ENCODE measurements at places on chromosomes 2 and 18. TPM values are rescaled to one million over a fixed set of nuclear protein-coding genes. Genes with fewer than 3 reads are reported as not detected.

The PKP4 gene
- total RNA-seq, result 90.3 TPM

The ABCG8 gene
- total RNA-seq, result 2.6 TPM

The LINC00305 gene
- not detected for total RNA-seq

The SERPINB5 gene
- 0.14 TPM for total RNA-seq

The DSG2 gene
- 103 TPM for total RNA-seq

The MDH1B gene
- total RNA-seq, result 2.4 TPM

The RGPD8 gene
- total RNA-seq, result 13.1 TPM

The CCDC102B gene
- total RNA-seq, result 9.4 TPM

The UGT1A3 gene
- total RNA-seq, result 0.86 TPM

The ALKAL2 gene
- total RNA-seq, result 69.5 TPM

- DNase-seq, result peak; percentile 43
Measured at GRCh38 chr2:85997017-85997970, 108.4 kb downstream of the POLR1A start.

DNA sequence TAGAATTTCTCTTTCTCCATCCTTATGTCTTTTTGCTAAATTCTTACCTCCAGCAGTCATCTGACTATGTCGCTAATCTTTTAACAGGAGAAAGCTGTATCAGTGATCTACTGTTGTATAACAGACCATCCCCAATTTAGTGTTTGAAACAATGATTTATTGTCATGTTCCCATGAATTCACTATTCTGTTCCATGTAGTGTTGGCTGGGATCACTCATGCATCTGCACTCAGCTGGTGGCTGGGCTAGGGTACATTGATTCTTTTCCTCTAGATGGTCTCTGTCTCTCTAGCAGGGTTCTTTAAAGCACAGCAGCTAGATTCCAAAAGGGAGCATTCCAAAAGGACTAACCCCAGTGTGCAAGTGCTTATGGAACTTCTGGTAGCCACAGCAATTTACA lies 184.2 kb upstream of the FANCL start:
- DNase-seq, result no peak

DNA sequence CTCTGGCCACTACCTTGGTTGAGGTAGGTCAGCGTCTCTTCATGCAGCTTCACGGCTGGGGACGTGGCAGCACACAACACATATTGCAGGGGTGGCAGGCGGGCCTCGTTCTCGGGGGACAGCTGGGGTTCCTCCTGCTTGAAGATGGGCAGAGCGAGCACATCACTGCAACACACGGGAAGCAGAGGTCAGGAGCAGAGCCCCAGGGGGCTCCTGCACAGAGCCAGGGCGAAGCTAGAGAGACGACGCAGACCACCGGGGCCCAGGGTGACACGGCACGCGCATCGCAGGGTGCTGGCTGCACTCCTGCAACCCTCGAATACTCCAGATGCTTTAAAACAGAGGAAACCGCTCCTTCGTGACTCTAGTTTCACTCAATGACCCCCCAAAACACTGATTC lies 3.9 kb downstream of the TFCP2L1 start:
- no peak for DNase-seq

DNA sequence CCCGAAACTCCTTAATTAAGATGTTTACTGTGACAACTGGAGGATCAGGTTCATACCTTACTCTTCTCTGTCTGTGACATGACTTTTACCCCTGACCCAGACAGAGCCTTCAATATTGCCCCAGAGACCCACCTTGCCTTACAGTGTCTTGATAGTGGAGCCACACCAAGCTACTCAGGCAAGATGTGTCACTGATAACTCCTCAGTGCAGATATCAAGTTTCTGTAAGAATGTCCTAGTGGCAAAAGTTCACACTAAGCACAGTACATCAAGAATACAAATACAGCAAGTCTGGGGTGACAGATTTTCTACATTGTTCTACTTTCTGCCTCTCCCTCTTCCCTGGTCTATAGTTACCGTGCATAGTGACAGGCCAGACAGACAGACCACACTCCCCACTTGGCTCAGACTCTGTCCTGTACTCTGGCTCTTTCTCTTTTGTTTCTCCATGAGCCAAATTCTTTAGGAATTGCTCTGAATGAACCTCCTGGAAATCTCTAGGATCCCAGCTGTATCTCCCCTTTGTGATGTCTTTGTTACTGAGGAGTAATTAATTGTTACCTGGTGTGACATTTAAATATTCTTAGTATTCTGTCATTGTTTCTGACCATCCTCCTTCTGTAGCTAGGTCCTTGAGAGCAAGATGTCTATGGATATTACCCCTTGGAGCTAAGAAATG lies 24.1 kb upstream of the APOB start:
- DNase-seq, result no peak

DNA sequence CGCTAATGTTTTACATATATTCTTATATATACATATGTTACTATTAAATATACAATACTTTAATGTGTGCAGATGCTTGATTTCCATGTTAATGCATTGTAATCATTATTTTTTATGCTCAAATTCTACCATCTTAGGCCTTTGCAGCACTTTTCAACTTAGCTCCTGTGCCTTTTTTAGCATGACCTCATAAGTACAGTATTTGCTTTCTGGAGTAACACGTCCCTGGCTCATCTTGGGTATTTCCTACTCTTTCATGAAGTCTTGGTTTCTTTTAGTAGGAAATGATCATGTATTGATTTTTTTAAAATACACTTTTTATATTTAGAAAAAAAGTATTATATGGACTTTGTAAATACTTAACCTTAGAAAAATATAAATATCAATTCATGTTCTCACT lies 36.5 kb downstream of the CAB39 start:
- DNase-seq, result no peak

DNA sequence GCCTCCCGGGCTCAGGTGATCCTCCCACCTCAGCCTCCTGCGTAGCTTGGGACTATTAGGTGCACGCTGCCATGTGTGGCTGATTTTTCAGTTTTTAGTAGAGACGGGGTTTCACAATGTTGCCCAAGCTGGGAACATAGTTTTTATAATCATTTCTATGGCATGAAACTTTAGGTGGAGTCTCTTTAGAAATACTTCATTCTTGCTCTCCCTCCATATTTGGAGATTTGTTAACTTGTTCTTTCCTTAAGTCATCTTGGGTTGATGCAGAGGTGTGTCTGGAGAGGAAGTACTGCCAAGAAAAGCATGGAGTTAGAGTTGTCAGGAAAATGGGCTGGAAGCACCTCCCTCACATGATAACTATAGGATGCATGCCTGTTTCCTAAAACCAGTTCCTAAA lies 17.4 kb downstream of the ZNF532 start:
- DNase-seq, result no peak

DNA sequence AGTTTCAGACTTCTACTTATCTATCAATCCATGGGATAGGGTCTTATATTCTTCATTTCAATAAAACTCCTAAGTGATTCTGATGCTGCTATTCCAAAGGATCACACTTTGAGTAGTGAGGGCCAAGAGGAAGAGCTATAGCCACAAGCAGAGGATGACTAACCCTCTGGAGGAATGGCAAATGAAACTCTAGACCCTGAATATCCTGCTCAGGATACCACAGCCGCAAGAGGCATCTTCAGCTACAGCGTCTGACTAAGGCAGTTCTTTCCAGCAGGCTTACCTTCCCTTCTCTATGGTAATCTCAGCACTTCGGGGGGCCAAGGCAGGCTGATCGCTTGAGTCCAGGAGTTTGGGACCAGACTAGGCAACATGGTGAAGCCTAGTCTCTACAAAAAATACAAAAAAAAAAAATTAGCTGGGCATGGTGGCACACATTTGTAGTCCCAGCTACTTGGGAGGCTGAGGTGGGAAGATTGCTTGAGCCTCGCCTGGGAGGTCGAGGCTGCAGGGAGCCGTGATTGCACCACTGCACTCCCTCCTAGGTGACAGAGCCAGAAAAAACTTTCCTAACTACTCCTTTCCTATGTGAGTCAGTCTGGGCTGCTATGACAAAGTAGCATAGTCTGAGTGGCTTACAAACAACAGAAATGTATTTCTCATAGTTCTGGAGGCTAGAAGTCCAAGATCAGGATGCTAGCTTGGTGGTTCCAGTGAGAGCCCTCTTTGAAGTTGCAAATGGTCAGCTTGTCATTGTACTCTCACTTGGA lies 371.9 kb downstream of the IRS1 start:
- DNase-seq, result no peak

- DNase-seq, result no peak
Measured at GRCh38 chr2:29749041-29749440, 172.3 kb downstream of the ALK start.

GRCh38 chr18:70271742-70272141 lies 17.1 kb upstream of the SOCS6 start:
- no peak for DNase-seq

DNA sequence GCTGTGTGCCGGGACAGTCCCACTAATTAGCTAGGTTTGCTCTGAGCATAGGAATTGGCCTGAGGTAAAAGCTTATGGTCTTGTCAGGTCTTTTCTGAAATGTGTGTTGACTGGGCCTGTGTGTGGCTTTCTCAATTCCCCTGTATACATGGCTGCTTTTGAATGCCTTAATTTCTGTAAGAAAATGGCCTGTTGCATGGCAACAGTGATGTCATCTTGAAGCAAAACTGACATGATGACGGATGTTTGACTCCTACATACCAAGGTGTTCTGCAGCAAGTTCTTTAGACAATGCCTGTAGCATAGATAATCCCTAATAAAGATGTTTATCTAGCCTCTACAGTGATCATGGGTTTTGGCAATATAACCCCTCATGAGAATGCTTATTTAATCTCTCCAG lies 198.5 kb downstream of the OTX1 start:
- no peak for DNase-seq

GRCh38 chr2:96841701-96842495 lies 1.9 kb downstream of the ANKRD23 start:
- DNase-seq, result no peak

DNA sequence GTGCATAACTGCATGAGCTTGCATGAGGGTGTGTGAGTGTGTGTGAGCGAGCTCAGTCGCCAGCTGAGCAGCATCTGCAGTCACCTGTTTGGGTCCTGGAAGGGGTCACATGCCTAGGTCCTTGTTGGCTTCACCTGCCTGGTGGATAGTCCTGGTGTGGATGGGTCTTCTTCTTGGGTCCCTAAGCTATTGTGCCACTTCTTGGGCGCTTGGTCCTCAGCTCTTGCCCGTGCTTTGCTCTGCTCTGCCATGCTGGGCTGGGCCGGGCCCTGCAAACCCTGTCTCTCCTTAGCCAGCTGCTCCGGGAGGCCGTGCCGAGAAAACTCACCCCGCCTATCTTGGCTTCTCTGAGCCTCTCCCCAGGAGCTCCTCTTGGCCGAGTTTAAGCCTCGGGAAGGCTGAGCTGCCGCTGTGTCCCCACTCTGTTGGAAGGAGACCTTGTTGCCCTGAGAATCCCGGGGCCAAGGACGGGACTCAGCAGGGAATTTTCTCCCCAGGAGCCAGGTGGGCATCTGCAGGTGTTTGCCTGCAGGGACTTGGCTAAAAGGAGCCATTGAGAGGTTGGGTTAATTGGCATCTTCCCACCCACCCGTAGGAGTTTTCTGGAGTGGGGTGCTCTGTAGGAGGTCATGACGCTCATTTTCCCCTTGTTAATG lies 300.8 kb downstream of the NDUFA10 start:
- DNase-seq, result no peak

DNA sequence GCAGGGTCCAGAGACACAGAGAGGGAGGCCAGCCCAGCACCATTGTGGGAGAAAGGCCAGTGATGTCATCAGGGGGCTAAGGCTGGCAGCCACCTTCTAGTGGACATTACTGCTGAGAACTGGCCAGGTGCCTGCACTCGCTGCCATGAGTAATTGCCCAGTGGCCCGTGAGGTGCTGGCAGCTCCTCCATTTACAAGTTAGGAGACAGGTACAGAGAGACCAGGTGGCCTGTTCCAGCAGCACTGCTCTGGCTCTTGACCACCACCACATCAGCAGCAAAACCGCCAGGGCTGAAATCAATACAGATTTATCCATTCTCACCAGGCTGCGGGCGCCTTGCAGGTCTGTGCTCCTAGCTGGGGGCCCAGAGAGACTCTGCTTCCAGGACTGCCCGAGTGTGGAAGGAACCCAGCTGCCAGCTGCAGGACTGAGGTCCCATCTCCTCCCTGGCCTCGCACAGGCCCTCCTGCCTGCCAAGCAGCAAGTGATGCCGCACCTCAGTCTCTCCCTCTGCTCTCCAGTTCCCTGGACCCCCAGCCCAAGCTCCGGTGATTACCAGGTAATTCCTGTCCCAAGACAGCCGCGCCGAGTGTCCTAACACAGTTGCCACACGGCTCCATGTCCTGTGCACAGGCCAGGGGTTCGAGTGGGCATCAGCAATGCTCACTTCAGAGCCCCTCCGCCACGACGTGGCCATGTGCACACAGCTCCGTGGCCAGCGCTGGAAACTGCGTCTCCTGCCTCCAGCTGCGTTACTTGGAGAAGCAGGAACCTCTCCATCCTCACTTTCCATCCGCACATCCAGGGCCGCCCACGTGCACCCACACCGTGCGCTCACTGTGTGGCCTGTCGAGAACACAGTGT lies 101.0 kb upstream of the CTDP1 start:
- DNase-seq, result no peak

DNA sequence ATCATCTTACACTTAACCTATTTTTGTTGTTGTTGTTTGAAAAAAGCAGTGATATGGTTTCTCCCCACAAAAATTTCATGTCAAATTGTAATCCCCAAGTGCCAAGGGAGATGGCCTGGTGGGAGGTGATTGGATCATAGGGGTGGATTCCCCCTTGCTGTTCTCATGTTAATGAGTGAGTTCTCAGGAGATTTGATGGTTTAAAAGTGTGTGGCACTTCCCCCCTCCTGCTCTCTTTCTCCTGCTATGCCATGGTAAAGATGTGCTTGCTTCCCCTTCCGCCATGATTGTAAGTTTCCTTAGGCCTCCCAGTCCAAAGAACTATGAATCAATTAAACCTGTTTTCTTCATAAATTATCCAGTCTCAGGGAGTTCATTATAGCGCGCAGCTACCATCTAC lies 1362.7 kb upstream of the FAM98A start:
- no peak for DNase-seq

- no peak for DNase-seq
Measured at GRCh38 chr2:43139996-43140621, 86.3 kb downstream of the ZFP36L2 start.

DNA sequence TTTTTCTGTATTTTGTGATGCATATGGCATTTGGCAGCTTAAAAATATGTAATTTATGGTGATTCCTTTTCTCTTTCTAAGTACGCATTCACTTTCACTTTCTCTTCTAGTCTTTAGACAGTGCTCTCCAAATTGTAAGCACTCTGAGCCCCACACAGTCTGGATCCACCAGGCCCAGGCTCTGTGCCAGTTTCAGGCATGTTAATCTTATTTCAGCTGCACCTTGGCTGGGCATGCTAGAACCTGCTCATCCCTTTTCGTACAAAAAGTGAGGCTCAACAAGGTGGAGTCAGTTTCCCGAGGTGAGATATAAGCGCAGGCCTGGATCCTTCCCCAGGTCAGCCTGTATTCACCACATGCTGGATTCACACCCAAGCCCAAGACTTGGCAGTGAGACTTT lies 203.9 kb downstream of the MTX2 start:
- DNase-seq, result no peak

DNA sequence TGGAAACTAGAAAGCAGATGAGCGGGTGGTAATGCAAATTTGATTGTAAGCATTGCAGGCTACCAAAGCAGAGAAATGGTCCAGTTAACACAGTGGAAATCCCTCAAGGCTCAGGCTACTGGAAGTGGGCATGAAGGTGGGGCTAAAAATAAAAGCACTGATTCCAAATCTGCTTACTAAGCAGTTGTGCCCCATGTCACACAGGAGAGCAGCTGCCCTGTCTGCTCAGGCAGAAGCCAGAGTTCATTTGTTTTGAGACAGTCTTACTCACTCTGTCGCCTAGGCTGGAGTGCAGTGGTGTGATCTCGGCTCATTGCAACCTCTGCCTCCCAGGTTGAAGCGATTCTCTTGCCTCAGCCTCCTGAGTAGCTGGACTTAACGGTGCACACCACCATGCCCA lies 42.5 kb upstream of the TSPYL6 start:
- no peak for DNase-seq

Data from mucosa of gallbladder (tissue), 1 donor.